ENCODE measurements at places on chromosomes 3 and 15.

GRCh38 chr3:153855772-153856171 lies 265.4 kb upstream of the ARHGEF26 start:
- peak; percentile 52 for DNase-seq

DNA sequence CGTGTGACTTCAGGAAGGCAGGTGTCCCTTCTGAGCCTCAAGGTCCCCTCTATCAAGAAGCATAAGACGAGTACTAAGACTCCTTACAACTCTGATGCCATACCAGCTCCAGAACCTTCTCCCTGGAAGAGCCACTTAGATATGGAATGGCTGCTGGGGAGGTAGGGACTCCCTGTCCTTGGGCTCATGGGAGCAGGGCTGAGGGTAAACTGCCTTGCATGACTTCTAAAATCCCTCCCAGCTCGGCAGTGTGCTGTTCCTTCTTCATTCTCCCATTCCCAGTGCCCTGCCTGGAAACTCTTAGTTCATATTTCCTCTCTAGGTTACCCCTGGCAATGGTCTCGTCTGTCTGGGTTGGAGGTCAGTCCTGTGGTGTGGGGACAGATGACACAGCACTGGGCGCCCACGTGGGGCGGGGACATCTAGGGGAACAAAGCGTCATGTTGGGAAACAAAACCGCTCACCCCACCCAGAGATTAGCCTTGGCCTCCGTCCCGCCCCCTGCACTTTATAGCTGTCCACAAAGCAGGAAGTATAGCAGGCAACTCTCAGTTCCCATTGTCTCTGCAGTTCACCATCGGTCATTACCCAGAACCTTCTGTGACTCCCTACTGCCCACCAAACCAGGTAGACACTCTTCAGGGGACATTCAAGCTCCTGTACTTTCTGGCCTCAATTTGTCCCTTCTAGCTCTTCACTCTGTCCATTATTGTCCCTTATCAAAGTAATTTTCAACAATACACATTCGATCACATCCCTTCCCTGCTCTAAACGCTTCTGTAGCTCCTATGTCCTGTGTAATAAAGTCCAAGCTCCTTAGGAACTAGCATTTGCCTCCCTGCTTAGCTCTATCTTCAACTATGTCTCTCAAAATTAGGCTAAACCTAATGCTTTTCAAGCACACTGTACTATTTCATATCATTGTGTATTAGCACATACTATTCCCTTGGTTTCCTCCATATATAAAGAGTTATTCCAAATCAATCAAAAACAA lies 73.8 kb downstream of the IQSEC1 start:
- no peak for DNase-seq

- DNase-seq = no peak
Measured at GRCh38 chr3:153967260-153967659, 153.9 kb upstream of the ARHGEF26 start.

GRCh38 chr3:117303443-117303842 lies 593.9 kb downstream of the TUSC7 start:
- DNase-seq = no peak

DNA sequence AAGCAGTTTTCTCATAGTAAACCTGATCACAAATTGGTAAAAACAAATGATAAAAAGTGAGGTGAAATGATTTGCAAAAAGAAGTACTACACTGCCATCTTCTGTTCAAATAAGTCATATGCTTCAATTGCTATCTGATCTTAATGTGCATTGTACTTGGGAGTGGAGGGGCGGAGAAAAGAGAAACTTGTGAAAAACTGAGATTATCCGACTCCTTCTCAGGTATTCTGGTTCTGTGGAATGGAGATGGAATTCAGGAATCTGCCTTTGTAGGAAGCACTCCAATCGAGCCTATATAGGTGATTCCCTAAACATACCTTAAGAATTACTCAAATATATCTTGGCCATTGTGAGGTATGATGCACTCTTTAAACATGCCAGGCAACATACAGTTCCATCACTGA lies 180.6 kb downstream of the CHL1 start:
- no peak for DNase-seq

DNA sequence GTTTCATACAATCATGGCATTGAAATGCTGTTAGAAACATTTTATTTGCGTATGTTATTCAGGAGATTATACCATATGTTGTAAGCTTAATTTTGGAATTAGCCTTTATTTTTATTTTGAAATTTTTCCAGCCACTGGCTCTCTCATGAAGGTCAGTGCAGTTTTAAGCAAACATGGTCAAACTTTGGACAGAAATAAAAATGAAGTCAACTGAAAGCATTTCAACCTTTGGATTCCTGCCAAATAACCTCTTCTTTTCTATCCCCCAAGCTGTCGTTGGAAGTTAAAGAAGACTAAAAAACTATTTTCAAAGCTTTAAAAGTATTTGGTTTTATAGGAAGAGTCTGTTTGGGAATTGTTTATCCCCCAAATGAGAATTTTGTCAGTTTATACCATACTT lies 846.6 kb downstream of the MCTP2 start:
- no peak for DNase-seq

- DNase-seq = no peak
Measured at GRCh38 chr3:100067589-100067988, 46.7 kb downstream of the FILIP1L start.

All from H1 (cell line).